CD4-positive, alpha-beta T cell treated with Interleukin-21 for 1 hour (primary cell): ENCODE measurements at places on chromosomes 5 and 9.

GRCh38 chr5:159951387-159951786, 35.1 kb downstream of the ADRA1B start:
- no peak for DNase-seq

GRCh38 chr5:100646691-100647090, 111.5 kb downstream of the FAM174A start:
- DNase-seq: no peak

DNA sequence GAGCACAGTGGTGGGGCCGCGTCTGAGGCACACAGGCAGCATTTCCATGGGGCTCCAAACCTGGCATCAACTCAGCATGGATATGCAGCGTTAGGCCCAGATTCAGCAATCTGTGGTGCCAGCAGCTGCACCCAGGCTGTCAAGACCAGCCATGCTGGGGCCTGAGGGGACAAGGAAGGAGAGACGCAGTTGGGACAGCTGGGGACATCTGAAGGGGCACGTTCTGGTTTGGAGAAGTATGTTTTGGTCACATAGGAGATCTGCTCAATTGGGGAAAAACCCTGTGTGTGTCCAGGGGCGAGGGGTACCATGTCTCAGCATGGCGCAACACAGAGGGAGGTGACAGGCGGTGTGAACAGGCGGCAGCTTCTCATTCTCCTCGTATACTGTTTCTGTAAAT, 66.6 kb upstream of the ECM2 start:
- no peak for DNase-seq

- no peak for DNase-seq
Observed at GRCh38 chr5:369151-369868, 47.8 kb downstream of the AHRR start.

GRCh38 chr9:132627594-132627993, 42.2 kb downstream of the DDX31 start:
- no peak for DNase-seq

GRCh38 chr5:83548581-83548980, 77.0 kb downstream of the VCAN start:
- DNase-seq: no peak

- DNase-seq: no peak
Observed at GRCh38 chr5:3694819-3695218, 99.2 kb downstream of the IRX1 start.

GRCh38 chr9:87255431-87256155, 242.1 kb upstream of the DAPK1 start:
- DNase-seq: no peak

DNA sequence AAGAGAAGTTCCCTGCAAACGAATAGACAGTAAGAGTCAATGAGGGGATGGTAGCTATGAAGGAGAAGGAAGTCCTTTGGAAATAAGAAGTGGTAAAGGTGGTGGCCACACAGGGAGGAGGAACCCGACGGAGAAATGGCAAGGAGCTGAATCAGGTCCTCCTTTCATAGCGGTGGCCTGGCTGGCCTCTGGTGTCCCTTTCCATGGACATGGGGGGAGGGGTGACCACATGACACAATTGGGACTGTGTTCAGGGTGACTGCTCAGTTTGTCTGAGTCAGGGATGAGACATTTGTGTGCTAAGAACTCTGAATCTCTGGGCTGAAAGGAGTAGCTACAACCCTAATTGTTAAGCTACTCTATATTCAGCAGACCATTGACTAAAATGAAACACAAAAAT, 28.7 kb upstream of the TIMD4 start:
- no peak for DNase-seq
